ENCODE measurements at places on chromosomes 12 and 14.

DNA sequence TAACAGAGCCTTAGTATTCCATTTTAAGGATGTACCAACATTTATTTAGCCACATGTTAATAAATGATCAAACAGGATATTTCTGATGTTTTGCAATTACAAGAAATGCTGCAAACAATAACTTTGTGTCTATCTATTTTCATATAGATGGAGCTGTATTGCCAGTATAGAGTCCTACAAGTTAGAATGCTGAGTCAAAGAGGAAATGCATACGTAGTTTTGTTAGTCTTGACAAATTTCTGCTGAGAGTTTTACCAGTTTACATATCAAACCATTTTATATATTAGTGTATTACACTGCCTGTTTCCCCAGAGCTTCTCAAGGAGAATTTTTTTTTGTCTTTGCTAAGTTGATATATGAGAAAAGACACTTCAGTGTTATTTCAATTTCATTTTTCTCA is 541.7 kb downstream of the SLC16A7 start:
- DNase-seq = no peak

- DNase-seq = no peak
Observed at GRCh38 chr12:87813476-87814234, 215.5 kb downstream of the C12orf50 start.

GRCh38 chr12:49332891-49333371 is 4.1 kb downstream of the C1QL4 start:
- DNase-seq = no peak

DNA sequence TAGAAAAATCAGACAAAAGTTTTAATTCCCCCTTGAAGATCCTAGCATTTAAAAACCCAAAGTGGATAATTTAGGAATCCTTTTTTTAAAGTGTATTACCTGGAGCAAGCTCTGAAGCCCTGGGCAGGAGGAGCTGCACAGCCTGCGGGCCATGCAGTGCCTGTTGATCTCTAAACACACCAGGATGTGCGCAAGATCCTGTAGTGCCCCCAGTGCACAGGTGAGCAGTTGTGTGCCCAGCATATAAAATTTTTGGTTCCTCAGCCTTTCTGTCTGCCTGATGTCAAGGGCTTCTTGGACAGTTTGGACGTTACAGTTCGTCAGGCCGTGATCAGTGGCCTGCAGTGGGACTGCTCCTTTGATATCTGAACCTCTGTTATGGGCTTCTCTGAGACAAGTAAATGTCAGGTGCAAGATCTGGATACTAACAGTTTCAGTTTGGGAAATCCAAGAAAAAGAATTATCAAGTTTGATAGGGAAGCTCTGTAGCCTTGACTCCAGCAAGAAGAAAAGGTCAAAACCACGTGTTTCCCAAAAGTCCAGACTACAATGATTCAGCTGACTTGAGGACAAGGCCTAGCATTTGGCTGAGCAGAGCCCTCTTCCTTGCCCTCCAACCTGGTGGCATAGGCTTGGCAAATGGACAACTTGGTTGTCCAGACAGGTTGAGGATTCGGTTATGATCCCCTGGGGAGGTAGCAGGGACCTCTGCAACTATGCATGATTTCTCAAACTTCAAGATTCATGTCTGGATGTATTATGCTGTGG is 1.0 kb downstream of the ATXN7L3B start:
- peak; percentile 31 for DNase-seq

DNA sequence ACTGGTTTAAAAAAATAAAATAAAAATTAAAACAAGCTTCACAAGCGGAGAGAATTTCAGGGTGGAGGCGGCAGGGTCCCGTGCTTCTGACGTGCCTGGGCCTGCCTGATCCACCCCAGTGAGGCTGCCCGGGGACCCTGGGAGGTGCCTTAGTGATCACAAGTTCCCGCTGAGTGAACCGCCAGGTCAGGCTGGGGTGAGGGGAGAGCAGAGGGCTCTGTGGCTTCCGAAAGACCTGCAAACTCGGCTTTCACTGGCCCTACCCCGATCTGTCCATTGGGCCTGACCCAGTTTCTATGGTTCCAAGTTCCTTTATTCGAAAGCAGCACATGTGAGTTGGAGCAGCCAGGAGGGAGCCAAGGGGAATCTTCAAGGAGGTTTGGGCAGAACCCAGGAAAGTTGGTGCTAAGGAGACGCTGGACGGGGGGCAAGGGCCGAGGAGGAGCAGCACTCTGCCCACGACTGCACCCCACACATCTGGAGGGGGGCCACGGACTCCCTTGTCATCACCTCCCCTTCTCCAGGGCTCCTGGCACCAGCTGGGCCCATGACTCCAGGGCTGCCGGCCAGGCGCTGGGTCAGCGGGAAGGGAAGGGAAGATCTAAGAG is 12.9 kb downstream of the MMP14 start:
- no peak for DNase-seq
